ENCODE measurements at places on chromosomes 7 and 10.

GRCh38 chr10:23324351-23324750 lies 20.2 kb downstream of the C10orf67 start:
- DNase-seq = no peak

DNA sequence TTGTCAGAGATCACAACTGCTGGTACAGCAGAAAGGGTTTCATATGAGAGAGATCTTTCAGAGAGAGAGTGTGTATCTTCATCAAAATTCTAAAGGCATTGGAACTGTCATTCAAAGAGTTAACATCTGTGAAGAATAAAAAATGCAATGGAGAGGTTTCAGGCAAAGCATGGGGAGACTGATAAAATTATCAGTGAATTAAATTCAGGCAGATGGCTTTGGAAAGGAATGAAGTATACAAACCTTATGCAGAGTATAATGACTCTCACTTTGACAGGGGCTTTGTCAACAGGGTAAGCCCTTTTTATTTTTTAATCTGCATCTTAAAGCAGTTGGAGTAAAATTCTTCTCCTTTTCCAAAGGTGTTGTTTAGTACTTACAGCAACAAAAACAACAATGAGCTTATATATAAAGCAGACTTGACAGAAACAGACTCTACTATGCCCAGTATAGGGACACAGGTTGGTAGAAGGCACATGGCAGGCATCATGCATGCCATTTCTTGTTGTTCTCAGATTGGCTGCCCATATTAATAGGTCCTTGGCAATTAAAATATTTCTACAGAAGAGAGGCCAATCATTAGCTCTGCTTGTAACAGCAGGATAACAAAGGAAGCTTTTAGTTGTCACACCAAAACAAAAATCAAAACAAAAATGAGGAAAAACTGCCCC lies 54.9 kb upstream of the NXPH1 start:
- no peak for DNase-seq

- DNase-seq = no peak
Observed at GRCh38 chr10:8128511-8128910, 74.0 kb downstream of the GATA3 start.

- DNase-seq = no peak
Observed at GRCh38 chr7:106190589-106191330, 78.6 kb upstream of the SYPL1 start.

- DNase-seq = no peak
Observed at GRCh38 chr10:63456437-63457210, 9.2 kb downstream of the JMJD1C start.

GRCh38 chr7:3260401-3260715 lies 40.7 kb upstream of the SDK1 start:
- DNase-seq = no peak

DNA sequence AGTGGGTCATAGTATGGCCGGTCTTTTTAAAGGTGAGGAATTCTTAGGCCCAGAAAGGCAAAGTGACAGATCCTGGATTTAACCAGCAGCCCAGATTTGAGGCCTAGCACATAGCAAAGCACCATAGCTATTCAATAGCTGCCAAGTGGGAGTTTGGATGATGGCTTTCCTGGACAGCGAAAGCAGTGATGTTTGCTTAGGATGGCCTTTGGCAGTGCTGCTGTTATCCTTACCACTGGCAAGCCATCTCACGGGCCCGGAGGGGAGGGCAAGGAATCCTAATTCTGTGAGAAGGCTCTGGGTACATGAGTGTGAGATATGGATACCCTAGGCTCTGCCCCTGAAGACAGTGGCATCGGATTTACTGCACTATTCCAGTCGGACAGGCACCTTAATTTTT lies 50.4 kb downstream of the TCF7L2 start:
- DNase-seq = no peak
